ENCODE measurements at places on chromosomes 12 and 14. TPM values are rescaled to one million over a fixed set of nuclear protein-coding genes. Genes with fewer than 3 reads are reported as not detected.

GRCh38 chr14:20198991-20199390 is 8.3 kb downstream of the OR11G2 start:
- H3K27ac ChIP-seq = no peak overlapping the region
- no peak overlapping the region for H3K4me3 ChIP-seq
- no peaks in the 10 kb centered on the region for H3K4me1 ChIP-seq

RITA1 gene
- total RNA-seq = 22.0 TPM

DNA sequence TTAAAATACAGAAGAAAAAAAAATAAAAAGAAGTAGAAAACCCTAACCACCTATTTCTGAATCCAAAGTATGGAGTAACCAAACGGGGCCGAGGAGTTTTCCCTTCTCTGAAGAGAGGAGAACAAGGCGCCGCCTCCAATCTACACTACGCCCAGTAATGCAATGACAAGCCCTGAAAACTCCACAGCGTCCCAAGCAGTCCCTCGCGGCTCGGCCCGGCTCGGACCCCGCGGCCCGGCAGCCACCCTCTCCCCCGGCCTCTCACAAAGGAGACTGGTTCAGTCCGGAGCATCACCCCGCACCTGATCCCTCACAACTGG is 371 bp downstream of the CHD8 start:
- no peaks in the 10 kb centered on the region for H3K27me3 ChIP-seq
- H3K4me1 ChIP-seq = peaks cover 35% of the 10 kb centered on the region
- DNase-seq = no peak
- H3K27ac ChIP-seq = peak overlapping the region; percentile 98

DNA sequence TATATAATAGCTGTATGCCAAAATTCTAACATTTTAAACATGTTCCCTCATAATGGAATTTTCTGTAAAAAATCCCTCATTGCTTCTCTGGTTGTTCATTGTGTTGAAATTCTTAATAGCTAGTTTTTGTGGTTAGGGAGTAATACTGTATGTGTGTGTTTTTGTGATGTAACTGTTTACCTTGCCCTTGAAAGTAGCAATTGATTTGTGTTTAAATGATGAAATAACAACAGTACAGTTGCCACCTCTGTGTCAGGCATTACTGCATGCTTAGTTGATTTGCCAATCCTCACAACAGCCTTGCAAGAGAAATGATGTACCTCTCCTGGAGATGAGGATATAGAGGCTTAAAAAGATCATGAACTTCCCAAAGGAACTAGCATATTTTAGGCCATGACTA is 94.9 kb downstream of the DAAM1 start:
- H3K4me1 ChIP-seq = peaks cover 1% of the 10 kb centered on the region
- peaks cover 22% of the 10 kb centered on the region for H3K36me3 ChIP-seq
- DNase-seq = no peak
- H3K27me3 ChIP-seq = no peaks in the 10 kb centered on the region
- no peak overlapping the region for H3K4me3 ChIP-seq
- no peak overlapping the region for H3K27ac ChIP-seq

- H3K36me3 ChIP-seq = no peaks in the 10 kb centered on the region
- H3K27ac ChIP-seq = no peak overlapping the region
- H3K4me1 ChIP-seq = peaks cover 8% of the 10 kb centered on the region
- H3K4me3 ChIP-seq = no peak overlapping the region
- H3K27me3 ChIP-seq = no peaks in the 10 kb centered on the region
Observed at GRCh38 chr14:68758301-68758700, 34.6 kb downstream of the ZFP36L1 start.

GRCh38 chr14:72075649-72076334 is 143.6 kb downstream of the RGS6 start:
- no peak overlapping the region for H3K27ac ChIP-seq
- no peak overlapping the region for H3K4me3 ChIP-seq
- H3K4me1 ChIP-seq = no peaks in the 10 kb centered on the region
- H3K36me3 ChIP-seq = no peaks in the 10 kb centered on the region

GRCh38 chr12:54004063-54004840 is 4.3 kb downstream of the HOXC9 start:
- no peak overlapping the region for H3K4me3 ChIP-seq
- no peak for DNase-seq
- no peak overlapping the region for H3K27ac ChIP-seq
- H3K27me3 ChIP-seq = peaks cover 88% of the 10 kb centered on the region
- peaks cover 15% of the 10 kb centered on the region for H3K4me1 ChIP-seq

All from activated CD4-positive, alpha-beta memory T cell treated with anti-CD3 and anti-CD28 coated beads for 36 hours (primary cell).